ENCODE measurements at places on chromosomes 7 and 10.

GRCh38 chr7:55382251-55382650 lies 17.1 kb downstream of the LANCL2 start:
- no peak for DNase-seq

DNA sequence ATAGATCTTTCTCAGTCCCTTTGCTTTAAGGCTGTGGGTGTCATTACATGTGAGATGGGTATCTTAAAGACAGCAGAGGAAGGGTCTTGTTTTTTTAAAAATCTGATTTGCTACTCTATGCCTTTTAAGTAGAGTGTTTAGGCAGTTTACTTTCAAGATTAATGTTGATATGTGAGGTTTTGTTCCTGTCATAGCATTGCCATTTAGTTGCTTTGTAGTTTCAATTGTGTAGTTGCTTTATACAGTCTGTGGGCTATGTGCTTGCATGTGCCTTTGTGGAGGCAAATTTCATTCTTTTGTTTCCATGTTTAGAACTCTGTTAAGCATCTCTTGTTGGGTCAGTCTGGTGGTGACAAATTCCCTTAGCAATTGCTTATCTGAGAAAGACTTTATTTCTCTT lies 54.6 kb downstream of the ZNF783 start:
- no peak for DNase-seq

DNA sequence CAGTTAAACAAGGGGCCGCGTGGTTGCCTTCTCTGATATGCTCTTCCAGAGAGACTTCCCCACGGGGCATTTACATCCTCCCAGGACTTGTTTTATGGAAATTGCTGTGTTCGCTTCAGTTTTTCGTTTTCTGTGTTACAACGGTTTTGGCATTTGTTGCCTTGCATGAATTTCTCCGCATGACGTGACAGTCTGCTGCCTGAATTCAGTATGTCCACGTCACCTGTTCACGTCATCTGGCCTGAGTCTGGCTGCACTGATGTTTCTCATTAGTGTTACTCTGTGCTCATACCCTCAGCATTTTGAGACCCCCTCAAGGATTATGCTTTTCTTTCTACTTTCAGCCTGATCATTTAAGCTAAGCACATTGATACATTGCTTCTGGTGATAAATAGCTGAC lies 49.1 kb upstream of the INSYN2A start:
- DNase-seq: no peak

- DNase-seq: no peak
These were observed 111.2 kb downstream of the GALNT11 start for GRCh38 chr7:152136686-152137085.

DNA sequence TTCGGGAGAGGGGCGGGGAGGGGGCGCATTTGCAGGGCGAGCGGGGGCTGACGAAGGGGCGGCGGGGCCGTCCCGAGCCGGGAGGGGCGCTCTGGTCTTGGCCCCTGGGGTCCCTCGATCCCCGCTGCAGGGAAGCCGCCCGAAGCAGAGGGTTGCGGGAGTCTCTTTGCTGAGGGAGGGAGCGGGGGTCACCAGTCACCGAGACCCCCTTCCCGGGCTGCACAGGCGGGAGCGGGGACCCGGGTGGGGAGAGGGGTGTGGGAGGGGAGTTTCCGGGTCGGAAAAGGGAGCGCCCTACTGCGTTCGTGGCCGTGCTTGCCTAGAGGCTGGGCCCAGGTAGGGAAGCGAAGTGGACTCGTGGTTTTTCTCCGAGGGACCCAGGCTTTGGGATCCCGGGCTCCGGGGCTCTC lies 422 bp downstream of the AP1S1 start:
- DNase-seq: no peak

GRCh38 chr7:74302745-74303221 lies 13.6 kb downstream of the CLIP2 start:
- DNase-seq: no peak

All from activated CD8-positive, alpha-beta memory T cell treated with anti-CD3 and anti-CD28 coated beads for 1 hour (primary cell).